ENCODE measurements at places on chromosomes 7 and 10. TPM values are rescaled to one million over a fixed set of nuclear protein-coding genes. Genes with fewer than 3 reads are reported as not detected.

The GIMAP4 gene
- 24.4 TPM for total RNA-seq

The CYP3A7 gene
- total RNA-seq, result not detected

The CALD1 gene
- total RNA-seq, result 1,556 TPM

The EN2 gene
- total RNA-seq, result not detected

The ZNF37A gene
- 30.6 TPM for total RNA-seq

The TUBAL3 gene
- total RNA-seq, result not detected

The CTNNA3 gene
- 5.1 TPM for total RNA-seq

The XRCC2 gene
- total RNA-seq, result 0.54 TPM

The PSD gene
- 28.6 TPM for total RNA-seq

The ADCY1 gene
- total RNA-seq, result 1.2 TPM

The KEL gene
- total RNA-seq, result not detected

The INHBA gene
- total RNA-seq, result 16.7 TPM

The LAMB4 gene
- total RNA-seq, result 0.82 TPM

The PGAM2 gene
- total RNA-seq, result not detected

The CALML5 gene
- not detected for total RNA-seq

The EGR2 gene
- 0.93 TPM for total RNA-seq

The CSTF2T gene
- total RNA-seq, result 29.3 TPM

The TAS2R60 gene
- total RNA-seq, result not detected

The ADAM22 gene
- 1.1 TPM for total RNA-seq

The ZCWPW1 gene
- total RNA-seq, result 4.9 TPM

The NAT16 gene
- total RNA-seq, result not detected

The FAM25A gene
- not detected for total RNA-seq

The ARHGEF5 gene
- 2.6 TPM for total RNA-seq

The FOXI2 gene
- total RNA-seq, result 0.73 TPM

The CPXM2 gene
- total RNA-seq, result 165 TPM

The OR2A12 gene
- not detected for total RNA-seq

The CYTH3 gene
- 61.9 TPM for total RNA-seq

The PTPN20 gene
- total RNA-seq, result 4.2 TPM

The ZNF775 gene
- 12.5 TPM for total RNA-seq

The ITPRID1 gene
- total RNA-seq, result 0.49 TPM

The SRRM3 gene
- 1.6 TPM for total RNA-seq

The IDI2 gene
- total RNA-seq, result not detected

The C10orf105 gene
- not detected for total RNA-seq

The TMEM176B gene
- 18.2 TPM for total RNA-seq

The PCBD1 gene
- total RNA-seq, result 63.4 TPM

The LEP gene
- total RNA-seq, result 6.6 TPM

The OPN4 gene
- total RNA-seq, result not detected

The NUTM2D gene
- total RNA-seq, result 3.7 TPM

The TRIM50 gene
- total RNA-seq, result 0.42 TPM

The TRPV6 gene
- total RNA-seq, result not detected

The MPLKIP gene
- total RNA-seq, result 37.9 TPM

The SLC25A28 gene
- total RNA-seq, result 18.6 TPM

The CYP3A5 gene
- 0.47 TPM for total RNA-seq

The BLOC1S2 gene
- total RNA-seq, result 29.6 TPM

The NUDT13 gene
- 3.9 TPM for total RNA-seq

The TRIM24 gene
- 14.3 TPM for total RNA-seq

The ASB10 gene
- not detected for total RNA-seq

The ANLN gene
- 16.9 TPM for total RNA-seq

The LIPJ gene
- 0.13 TPM for total RNA-seq

The GFRA1 gene
- total RNA-seq, result 62.5 TPM

The EVX1 gene
- not detected for total RNA-seq

The POLR2J2 gene
- 7.5 TPM for total RNA-seq

The HPS6 gene
- total RNA-seq, result 24.5 TPM

The ANKRD7 gene
- total RNA-seq, result not detected

The LRRC4 gene
- total RNA-seq, result not detected

The MYH16 gene
- not detected for total RNA-seq

The COL28A1 gene
- total RNA-seq, result 12.5 TPM
